ENCODE measurements at places on chromosomes 6 and 20.

DNA sequence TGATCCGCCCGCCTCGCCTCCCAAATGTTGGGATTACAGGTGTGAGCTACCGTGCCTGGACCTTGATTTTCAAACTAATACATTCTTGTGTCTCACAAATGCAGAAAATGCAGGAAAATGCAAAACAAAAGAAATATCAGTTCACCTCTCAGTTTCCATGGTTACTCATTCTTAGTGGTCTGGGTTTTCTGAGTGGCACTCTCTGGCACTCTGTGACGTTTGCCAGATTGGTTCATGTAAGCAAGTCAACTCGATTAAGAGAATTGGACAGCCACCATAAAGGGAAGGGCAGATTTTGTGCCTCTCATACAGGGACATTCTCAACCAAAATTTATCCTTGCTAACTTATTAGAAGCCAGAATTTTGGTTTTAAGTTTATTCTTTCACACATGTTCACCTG is 8.6 kb downstream of the CMTR1 start:
- no peak for DNase-seq

DNA sequence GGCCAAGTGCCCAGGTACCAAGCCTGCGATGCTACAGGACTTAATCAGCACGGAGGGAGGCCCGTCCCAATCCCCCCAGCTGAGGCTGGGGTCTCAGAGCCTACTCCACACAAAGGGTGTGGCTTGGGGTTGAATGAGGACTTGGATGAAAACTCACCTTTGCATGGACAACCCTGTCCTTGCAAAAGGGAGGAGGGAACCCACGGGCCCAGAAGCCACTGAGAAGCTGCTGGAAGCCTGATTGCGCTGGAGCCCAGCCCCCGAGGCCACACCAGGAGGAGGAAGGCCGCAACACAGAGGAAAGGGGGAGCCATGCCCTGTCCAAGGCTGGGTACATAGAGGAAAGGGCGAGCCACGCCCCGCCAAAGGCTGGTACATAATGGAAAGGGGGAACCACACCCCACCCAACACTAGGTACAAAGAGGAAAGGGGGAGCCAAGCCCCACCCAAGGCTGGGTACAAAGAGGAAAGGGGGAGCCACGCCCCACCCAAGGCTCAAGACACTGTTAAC is 158.8 kb downstream of the DLL1 start:
- DNase-seq, result no peak

- DNase-seq, result no peak
These were observed 55.5 kb upstream of the PDE10A start for GRCh38 chr6:165718491-165718891.

- DNase-seq, result no peak
These were observed 8.6 kb downstream of the OR10C1 start for GRCh38 chr6:29447670-29448069.

- no peak for DNase-seq
These were observed 6.5 kb downstream of the STX7 start for GRCh38 chr6:132506461-132506860.

DNA sequence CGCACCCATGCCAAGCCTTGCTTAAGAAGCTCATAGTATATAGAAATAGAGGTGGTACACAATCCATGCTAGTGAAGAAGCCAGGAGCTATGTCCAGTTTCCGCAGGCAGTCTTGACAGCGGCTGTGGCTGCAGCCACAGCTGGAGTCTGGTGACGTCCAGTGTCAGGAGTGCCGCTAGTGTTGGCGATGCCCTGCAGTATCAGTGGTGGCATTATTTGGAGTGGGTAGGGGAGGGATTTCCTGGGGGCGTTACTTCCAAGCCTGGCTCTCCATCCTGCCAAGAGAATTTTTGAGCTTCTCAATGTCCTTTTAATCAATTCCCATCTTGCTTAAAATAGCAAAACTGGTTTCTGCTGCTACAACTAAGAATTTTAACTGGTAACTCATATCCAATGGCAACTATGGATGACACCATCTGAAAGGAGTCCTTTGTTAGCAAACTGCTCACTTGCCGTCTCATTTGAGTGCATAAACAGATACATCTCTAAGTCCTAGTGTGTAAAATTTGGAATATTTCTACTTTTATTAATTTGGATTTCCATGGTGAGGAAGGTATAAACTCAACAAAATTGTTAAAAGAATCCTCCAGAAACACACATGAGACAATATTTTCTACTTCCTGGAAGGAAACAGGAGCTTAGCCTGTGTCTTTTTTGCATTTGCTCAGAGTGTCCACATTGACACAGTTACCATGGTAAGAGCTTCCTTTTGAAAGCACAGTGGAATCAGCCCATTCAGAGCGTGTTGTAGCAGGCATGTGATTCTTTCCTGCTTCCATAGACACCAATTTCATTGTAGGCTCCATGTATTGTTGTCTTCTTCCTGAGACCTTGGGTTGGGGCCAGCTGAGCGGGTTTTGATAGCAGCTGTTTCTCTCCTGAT is 44.6 kb upstream of the PXDC1 start:
- no peak for DNase-seq

GRCh38 chr20:10970109-10970508 is 296.3 kb upstream of the JAG1 start:
- DNase-seq, result no peak

GRCh38 chr6:161479376-161479775 is 205.5 kb upstream of the AGPAT4 start:
- no peak for DNase-seq

DNA sequence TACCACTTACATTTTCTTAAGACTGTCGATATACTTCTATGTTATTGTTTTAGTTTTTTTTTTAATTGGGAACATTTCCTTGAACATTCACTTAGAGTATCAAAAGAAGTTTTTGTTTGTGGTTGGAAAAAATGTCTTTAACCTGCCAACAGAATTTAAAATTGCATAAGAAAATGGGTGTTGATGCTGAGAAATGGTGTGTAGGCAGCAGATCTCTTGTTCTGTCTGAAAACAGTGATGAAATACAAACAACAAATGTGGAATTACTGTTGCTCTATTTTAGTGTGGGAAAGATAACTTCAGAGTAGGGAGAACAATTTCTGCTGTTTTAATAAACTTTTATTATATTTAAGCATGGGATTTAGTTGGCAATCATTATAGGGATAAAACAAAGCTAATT is 293.5 kb downstream of the CDKAL1 start:
- no peak for DNase-seq

- DNase-seq, result no peak
These were observed 17.2 kb downstream of the SLC2A12 start for GRCh38 chr6:134034961-134035822.

- DNase-seq, result no peak
These were observed 14.0 kb downstream of the COL9A3 start for GRCh38 chr20:62830821-62831220.

DNA sequence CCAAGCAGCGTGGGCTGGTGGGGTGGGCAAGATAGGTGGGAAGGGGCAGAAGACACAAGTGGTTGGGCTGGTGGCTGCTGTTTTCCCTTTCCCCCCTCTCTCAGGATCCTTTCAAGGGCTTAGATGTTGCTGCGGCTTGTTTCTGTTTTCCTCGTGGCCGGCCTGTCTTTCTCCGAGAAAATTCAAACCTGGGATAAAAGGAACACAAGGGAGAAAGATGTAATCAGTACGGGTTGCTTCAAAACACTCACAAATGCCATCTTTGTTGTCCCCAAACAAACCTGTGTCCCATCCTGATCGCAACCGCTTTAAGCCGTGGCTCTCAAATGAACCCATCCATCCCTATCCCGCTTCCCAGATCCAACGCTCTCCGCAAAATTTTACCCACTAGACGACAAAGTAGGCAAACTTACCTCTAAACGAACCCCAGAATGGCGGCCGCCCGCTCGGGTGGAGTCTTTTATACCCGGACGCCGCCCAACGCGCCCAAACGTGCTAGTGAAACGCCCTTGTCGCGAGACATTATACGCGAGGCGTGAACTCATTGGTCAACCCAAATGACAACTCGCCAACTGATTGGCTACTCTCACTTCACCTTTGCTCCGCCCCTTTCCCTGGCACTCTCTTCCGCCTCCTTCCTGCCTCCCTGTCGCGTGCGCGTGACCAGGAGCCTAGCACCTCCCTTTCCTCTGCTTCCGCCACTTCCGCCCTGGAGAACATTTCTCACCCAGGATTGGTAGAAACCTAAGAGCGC is at the start of gene PPP1R10:
PPP1R10 (minus strand) TSS at position 433 of the 754 bp plus-strand sequence. CDS start 7,299 bp downstream, outside the sequence.
- DNase-seq, result peak; percentile 97

DNA sequence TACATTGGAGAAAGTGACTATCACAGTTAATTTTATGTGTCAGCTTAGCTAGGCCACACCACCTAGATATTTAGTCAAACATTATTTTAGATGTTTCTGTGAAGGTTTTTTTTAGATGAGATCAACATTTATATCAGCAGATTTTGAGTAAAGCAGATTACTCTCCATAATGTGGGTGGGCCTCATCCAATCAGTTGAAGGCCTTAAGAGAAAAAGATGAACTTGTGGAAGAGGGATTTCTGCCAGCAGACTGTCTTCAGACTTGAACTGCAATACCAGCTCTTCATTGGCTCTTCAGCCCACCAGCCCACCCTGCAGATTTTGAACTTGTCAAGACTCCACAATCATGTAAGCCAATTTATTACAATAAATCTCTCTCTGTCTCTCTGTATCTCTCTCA is 25.1 kb upstream of the FBXO30 start:
- DNase-seq, result no peak

DNA sequence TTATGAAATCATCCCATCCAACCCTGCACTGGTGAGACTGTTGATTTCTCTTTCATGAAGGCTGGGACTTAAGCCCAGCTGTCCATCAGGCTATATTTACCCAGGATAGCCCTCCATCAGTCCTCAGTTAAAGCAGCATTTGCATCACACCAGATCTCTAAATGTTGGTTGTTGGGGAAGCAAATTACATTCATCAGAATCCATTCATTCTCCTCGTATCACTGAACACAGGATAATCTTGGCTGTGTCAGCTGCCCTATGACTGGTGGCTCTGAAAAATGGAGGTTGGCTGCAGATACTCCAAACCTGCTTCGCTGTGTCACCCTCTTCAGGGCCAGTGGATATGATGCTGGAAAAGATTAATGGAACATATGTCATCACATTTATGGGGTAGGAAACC is 718.3 kb downstream of the KIF16B start:
- DNase-seq, result no peak

- DNase-seq, result no peak
These were observed 68.3 kb upstream of the FRMD1 start for GRCh38 chr6:168147205-168147738.

GRCh38 chr6:79605061-79605460 is 26.1 kb upstream of the SH3BGRL2 start:
- no peak for DNase-seq

DNA sequence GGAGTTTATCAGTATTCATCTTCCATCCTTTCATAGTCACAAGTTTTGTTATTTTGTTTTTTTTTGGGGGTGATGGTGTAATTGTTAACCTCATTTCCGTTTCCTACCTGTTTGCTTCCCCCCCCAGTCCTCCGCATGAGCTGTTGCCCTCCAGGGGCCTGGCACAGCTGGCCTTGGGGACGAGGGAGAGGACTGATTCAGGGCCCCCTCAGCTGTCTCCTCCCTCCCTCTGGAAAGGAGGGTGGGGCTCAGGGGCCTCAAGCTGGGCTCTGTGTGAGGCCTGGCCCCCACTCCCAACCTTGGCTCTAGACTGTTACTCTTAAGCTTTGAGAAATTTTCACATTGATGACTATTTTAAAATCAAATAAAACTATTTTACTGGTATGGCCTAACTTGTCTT is 4.0 kb downstream of the LRRC73 start:
- no peak for DNase-seq

DNA sequence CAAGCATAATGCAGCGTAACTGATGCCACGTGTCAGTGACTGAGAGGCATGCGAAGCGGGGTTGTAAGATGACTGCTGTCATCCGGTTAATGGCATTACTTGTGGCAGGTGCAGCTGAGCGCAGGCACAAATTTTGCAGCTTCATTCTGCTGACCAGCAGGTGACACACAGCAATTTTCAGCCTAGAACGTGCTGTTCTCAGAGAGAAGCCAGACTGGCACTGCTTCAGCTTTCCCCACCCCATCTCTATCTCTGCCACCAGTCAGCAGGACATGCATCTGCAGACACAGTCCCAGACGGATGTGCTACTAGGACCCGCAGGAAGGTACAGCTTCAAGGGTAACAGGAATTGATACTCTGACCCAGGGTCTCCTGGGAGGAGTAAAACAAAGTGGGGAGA is 221.8 kb downstream of the KIF16B start:
- DNase-seq, result no peak

DNA sequence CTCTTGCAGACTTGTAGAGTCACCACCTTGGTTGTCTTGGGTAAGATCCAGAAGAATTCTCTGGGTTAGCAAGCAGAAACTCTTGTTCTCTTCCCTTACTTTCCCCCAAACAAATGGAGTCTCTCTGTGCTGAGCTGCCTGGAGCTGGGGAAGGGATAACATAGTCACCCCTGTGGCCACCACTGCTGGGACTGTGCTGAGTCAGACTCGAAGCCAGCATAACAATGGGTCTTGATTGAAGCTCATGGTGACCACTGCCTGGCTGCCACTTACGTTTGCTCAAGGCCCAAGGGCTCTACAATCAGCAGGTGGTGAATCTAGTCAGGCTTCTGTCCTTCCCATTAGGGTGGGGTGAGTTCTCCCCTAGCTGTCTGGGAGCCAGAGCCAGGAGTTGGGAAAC is 15.4 kb upstream of the ERVFRD-1 start:
- DNase-seq, result no peak

GRCh38 chr6:136751522-136751956 is 40.7 kb downstream of the MAP3K5 start:
- DNase-seq, result no peak

DNA sequence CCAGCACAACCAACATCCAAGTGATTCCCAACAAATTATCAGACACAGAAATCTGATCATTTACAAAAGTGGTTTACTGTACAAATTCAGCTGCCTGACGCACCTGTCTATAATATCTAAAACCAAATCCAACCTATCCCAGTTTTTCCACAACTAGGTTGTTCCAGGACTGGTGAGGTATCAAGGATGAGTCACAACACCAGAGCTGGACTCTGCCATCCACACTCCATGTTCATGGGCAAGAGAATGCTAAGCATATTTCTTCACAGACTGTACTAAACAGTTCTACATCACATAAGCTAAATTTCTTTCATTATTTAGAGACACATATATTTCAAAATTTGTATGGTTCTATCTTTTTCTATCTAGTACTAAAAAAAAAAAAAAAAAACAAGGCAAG is 141.6 kb downstream of the BTBD9 start:
- no peak for DNase-seq

- DNase-seq, result no peak
These were observed 24.5 kb downstream of the PLCB4 start for GRCh38 chr20:9093218-9093957.

GRCh38 chr6:90082847-90083246 is 188.6 kb downstream of the GJA10 start:
- no peak for DNase-seq

GRCh38 chr20:37274851-37275524 is 13.4 kb upstream of the GHRH start:
- DNase-seq, result no peak

DNA sequence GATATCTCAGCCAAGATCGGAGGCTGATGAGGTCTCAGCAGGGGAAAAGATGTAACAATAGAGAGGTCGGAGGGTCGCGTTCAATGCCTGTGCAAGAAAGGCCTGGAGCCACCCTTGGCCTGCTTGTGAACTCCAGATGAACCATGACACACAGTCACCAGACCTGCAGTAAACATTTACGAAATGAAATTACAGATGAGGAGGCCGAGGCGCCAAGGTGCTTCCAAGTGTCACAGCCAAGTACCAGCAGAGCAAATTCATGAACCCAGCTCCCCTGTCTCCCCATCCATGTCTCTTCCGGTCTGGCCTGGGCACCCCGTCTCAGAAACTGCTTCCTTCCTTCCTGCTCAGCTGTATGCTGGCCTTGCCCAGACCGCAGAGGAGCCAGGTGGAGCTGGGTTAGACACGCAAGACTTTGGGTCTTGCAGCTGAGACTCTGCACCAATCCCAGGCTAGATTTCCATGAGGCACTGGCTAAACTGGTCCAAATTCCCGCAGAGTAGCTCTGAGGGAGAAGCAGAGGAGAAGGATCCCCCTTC is 48.1 kb downstream of the CHMP4B start:
- no peak for DNase-seq

Data from esophagus squamous epithelium (tissue), 5 donors.